ENCODE measurements at places on chromosomes 2 and 18.

DNA sequence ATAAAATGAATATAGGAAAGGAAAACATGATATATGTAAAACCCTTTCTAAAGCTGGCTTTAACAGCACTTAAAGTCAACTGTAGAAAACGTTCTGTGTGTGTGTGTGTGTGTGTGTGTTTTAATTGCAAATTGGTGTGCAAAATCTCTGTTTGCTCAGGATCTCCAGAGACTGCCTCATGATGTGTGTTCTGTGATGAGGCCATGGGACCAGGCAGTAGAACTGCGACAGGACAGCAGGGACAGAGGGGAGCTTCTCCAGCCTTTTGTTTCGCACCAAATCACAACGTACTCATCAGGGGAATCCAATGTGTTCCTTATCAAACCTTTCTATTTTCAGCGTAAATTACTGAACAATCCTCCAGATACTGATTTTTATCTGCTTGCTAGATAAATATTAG lies 66.7 kb downstream of the NXPH2 start:
- no peak for DNase-seq

DNA sequence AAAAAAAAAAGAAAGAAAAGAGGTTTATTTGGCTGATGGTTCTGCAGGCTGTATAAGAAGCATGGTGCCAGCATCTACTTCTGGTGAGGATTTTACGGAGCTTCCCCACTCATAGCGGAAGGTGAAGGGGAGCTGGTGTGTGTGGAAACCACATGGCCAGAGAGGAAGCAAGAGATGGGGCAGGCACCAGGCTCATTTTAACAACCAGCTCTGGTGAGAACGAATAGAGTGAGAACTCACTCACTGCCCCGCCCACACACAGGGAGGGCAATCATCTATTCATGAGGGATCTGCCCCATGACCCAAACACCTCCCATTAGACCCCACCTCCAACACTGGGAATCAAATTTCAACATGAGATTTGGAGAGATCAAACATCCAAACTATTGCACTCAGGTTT lies 68.5 kb downstream of the MOGAT1 start:
- no peak for DNase-seq

GRCh38 chr2:70657246-70657645 lies 103.6 kb upstream of the TGFA start:
- DNase-seq, result no peak

GRCh38 chr2:110152943-110153342 lies 37.3 kb upstream of the MALL start:
- DNase-seq, result no peak

DNA sequence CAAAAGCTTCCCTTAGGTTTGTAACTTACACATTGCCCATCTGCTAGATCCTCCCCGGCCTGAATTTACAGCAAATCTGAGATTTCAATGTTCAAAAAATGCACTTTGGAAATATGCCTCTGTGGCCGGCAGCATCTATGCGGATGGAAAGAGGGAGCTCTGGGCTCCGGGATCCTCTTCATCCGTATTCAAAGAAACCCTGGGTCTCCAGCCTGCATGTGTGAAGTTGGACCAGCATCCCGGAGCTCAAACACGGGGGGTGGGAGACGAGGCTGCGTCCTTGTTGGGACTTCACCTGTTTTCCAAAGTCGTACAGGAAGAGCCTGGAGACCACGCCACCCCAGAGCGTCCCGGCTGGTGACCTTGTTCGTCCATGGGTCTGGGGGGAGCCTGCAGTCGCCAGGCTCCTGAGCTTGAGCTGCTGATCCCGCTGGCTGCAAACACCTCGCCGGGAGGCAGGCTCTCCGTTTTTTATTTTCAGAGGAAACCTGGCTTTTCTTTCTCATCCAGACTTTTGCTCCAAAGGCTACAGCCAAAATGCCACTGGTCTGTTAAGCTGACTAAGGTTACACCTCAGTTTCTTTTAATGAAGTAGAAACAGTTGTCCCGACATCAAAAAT lies 77.4 kb downstream of the PTGR3 start:
- DNase-seq, result no peak

DNA sequence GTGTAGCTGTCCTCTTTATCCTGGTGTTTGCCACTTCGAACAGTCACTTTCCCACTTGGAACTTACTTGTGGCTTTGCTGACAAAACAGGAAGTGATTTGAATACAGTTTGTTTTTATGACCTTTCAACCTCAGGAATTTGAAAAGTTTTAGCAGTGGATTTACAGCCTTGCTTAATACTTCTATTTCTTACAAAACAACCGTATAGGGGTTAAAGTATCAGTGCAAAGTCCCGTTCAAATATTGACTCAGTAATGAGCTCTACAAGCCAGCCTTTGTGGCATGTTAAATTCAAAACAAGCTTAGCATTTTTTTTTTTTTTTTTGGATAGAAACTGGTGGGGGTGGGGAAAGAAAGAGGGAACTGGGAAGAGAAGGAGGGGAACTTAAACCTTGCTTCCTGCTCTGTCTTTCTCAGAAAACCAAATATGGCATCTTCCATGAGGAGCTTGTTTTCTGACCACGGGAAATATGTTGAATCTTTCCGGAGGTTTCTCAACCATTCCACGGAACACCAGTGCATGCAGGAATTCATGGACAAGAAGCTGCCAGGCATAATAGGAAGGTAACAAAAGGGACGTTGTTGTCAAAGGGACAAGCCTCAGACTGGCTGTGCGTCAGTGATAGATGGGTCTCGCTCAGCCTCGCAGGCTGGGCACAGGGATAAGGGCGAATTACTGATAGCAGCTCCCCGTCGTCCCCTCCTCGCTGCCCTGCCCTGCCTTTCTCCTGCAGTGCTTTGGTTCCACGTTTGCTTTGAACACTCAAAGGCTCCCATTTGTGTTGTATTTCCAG lies at the start of gene HNMT:
TSS of gene HNMT (plus strand) at position 408 of the 793 bp plus-strand sequence. CDS start at position 427, 19 bp downstream.
- DNase-seq, result no peak

GRCh38 chr2:171447675-171448074 lies 13.6 kb downstream of the DCAF17 start:
- DNase-seq, result no peak

DNA sequence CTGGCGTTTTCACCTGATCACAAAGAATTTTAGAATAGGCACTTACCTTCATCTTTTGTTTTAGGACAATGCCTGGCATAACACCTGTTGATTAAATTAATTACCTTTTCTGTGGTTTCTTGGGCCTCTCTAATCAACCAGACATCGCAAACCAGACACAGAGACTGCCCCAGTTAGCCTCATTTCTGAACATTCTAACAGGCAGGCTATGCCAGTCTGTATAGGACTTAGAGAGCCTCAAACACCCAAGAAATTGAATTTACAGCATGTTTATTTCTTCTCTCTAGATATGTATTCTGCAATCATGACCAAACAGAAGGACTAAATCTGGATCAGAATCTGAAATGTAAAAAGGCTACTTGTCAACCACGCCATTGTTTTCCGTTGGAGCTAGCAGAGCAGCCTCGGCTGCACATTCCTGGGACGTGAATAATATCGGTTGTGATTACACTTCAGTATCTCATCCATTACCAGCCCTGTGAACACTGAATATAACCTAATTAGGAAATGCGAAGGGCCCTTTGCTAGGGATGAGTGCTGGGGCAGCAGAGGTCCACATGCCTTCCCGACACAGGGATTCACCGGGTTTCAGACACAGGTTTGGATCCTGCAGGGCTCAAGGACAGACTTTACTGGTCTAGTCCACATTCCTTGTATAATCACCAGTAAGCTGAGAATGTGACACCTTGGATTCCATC lies 17.5 kb upstream of the CDC42EP3 start:
- DNase-seq, result no peak

- no peak for DNase-seq
Observed at GRCh38 chr2:128345436-128346165, 26.9 kb upstream of the HS6ST1 start.

DNA sequence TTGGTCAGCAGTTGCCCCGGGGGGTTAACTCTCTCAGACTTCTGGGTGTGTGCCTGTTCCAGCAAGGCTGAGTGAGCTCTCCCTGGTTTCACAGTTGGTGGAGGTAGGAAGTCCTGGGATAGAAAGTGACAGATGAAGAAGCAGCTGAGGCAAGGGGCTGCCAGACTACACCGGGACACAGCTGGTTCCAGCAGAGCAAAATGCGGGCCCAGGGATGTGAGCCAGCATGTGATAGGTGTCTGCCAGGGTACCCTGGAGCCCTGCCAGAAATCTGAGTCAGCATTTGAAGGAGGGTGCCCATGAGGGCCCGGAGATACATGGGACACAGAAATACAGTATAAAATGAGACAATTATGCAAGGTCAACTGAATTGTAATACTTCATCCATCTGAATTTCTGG lies 79.3 kb upstream of the LGALSL start:
- no peak for DNase-seq

DNA sequence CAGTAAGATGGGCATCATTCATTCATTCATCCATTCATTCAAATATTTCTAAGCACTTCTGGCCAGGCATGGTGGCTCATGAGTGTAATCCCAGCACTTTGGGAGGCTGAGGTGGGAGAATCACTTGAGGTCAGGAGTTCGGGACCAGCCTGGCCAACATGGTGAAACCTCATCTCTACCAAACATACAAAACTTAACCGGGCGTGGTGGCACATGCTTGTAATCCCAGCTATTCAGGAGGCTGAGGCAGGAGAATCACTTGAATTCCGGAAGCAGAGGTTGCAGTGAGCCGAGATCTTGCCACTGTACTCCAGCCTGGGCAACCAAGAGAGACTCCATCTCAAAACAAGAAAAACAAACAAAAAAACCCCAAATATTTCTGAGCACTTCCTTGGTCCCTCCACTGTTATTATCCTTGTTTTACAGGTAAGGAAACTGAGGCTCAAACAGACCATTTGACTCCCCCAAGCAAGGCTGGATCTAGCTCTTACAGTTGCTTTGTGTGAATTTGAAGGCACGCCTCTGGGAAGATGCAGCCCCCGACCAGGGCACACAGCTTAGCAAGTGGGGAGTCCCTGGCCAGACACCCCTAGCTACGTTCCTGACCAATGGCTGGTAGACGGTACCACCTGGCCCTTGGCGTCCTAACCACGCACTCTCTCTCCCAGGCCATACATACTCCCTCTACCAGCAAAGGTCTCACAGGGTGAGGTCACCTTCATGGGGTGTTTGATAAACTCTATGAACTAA lies 50.6 kb upstream of the ODC1 start:
- no peak for DNase-seq

GRCh38 chr2:158214431-158214830 lies 112.8 kb downstream of the UPP2 start:
- DNase-seq, result no peak

- DNase-seq, result no peak
Observed at GRCh38 chr18:37496568-37496967, 69.0 kb downstream of the CELF4 start.

DNA sequence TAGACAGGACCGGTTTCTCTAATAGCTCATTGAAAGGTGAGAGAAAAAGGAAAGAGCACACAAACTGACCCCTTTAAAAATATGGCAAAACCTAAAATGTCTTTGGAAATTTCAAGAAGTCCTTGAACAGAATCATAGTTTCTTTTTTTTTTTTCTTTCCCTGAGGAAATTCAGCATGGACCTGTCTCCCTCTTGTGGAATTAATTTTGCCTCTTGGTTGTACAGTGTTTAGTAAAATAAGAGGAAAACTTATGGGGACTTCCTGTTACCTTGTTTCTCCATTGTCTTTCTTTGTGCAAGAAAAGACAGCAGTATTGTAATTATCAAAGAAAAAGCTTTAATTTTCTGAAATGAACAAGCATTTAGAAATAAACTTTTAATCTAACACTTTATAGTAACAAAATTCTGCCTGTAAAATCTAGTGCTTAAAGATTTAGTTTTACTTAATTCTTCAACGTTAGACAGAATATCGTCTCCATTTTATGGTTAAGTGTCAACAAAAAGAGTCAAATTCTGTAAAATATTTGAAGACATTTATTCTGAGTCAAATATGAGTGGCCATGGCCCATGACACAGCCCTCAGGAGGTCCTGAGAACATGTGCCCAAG lies 176.3 kb upstream of the NABP1 start:
- DNase-seq, result no peak

- no peak for DNase-seq
Observed at GRCh38 chr2:29613792-29614266, 307.6 kb downstream of the ALK start.

DNA sequence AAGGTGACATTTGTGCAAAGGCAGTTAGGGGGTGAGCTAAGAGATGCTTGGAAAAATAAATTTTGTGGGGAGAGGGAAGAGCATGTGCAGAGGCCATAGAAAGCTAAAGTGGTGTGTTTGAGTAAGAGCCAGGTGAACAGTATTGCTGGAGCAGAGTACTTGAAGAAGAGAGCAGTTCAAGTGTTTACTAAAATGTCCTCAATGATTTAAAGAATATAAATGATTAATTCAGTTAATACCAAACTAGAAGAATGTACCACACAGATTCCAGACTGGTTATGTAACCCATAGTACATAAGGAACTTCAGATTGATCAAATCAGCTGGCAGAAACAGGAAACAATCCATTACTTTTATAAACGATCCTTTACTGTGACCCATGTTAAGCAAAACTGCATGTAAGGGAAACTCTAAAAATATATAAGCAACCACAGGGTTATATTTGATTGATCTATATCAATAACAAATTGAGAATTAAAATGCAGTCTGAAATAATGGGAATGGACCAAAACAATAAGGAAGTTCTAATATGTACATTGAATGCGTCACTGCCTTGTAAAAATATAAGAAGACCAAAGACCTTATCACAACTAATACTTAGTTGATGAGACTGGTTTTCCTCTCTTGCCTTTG lies 76.9 kb downstream of the LDAH start:
- no peak for DNase-seq

- DNase-seq, result no peak
Observed at GRCh38 chr2:98772536-98772935, 41.6 kb upstream of the MGAT4A start.

GRCh38 chr18:44818668-44819403 lies 138.1 kb downstream of the SETBP1 start:
- DNase-seq, result no peak

DNA sequence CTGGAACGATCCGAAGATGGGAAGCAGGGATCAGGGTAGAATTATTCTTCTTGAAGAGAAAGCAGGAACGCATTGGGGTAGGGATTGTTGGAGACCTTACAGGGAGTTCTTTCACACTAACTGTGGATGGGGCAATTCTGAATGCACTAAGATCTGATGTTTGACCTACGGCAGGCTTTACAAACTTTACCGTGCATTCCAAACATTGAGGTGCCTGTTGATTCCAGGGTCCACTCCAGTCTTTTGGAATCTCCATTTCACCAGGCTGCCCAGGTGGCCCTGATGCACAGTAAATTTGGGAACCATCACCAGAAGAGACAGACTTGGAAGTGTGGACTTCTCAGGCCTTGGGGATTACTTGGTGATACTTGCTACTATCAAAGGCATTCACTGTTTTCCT lies 76.9 kb downstream of the RFTN2 start:
- no peak for DNase-seq

GRCh38 chr18:75083761-75084160 lies 125.2 kb downstream of the PTGR3 start:
- no peak for DNase-seq

DNA sequence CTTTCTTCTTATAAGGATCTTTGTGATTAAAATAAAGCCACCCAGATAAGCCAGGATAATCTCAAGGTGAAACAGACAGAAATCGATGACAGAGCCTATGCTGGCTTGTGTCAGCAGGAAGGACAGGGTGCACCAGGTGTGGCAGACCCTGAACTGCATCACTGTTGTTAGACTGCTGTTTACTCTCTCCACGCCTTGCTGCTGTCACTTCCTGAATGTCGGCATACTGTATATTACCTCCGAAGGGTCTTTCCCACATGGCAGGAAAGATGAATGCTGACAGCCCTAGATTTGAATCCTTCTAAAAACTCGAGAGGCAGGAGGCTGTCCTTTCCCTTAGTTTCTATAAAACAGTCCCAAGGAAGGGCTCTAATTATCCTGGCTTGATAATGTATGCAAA lies 18.9 kb upstream of the TMEM163 start:
- no peak for DNase-seq

- DNase-seq, result no peak
Observed at GRCh38 chr2:225735844-225736243, 336.3 kb downstream of the NYAP2 start.
